A673 (cell line): ENCODE measurements at places on chromosomes 2 and 18.

- no peak for DNase-seq
These were observed 66.4 kb downstream of the CERS6 start for GRCh38 chr2:168522446-168522845.

DNA sequence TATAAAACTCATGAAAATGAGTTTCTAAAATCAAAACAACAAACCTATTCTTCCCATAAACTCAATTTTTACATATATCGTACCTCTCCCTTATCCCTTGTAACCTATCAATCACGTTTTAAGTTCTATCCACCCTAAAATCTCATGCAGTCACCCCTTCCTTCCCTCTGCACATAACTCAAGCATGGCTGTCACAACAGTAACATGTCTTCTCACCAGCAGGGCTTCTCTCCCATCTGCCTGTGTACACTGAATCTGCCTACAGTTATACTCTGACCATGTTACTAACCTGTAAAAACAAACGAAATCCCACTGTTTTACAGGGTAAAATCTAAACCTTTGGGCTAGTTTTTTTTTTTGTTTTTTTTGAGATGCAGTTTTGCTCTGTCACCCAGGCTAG lies 68.2 kb downstream of the MAP4K3 start:
- no peak for DNase-seq

DNA sequence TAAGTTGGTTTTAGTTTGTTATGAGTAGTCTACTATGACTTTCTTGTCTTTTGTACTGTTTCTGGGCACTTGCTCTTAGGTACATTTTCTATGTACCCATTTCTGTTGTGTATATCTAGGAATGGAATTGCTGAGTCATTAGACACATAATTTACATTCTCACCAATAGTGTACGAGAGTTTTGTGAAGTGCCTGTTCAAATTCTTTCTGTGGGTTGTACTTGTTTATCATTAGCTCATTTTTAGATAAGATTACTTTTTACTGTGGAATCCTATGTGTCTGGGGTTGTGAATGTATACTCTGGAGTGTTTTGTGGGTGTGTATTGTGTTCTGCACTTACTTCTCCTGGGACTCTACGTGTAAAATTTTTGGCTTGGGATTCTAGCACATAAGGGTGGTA lies 36.6 kb upstream of the CD28 start:
- DNase-seq: no peak

- no peak for DNase-seq
These were observed 9.3 kb upstream of the CDH20 start for GRCh38 chr18:61323951-61324350.

DNA sequence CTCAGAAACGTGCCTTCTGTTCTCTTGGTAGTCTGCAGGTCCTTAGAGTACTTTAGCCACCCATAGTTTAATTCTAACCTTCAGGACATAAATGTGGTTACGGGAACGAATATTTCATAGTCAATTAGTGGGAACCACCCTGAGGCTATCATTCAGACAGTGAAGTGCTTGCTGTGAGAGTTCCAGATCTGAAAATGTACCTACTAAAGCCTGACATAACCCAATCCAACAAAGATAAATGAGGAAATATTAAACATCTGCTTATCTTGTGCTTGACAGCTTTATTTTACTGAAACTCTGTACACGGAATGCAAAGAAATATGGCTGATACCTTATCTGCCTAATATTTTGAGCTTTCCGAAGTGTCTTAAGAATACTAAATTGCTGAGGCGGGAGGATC lies 43.0 kb downstream of the RAB27B start:
- no peak for DNase-seq

- DNase-seq: no peak
These were observed 8.8 kb upstream of the EVA1A start for GRCh38 chr2:75569546-75569945.
